SK-N-MC (cell line): ENCODE measurements at places on chromosomes 1 and 21.

GRCh38 chr1:201766131-201766866 lies 62.7 kb upstream of the IPO9 start:
- DNase-seq, result no peak

GRCh38 chr1:152968248-152968647 lies 2.2 kb upstream of the SPRR4 start:
- no peak for DNase-seq

DNA sequence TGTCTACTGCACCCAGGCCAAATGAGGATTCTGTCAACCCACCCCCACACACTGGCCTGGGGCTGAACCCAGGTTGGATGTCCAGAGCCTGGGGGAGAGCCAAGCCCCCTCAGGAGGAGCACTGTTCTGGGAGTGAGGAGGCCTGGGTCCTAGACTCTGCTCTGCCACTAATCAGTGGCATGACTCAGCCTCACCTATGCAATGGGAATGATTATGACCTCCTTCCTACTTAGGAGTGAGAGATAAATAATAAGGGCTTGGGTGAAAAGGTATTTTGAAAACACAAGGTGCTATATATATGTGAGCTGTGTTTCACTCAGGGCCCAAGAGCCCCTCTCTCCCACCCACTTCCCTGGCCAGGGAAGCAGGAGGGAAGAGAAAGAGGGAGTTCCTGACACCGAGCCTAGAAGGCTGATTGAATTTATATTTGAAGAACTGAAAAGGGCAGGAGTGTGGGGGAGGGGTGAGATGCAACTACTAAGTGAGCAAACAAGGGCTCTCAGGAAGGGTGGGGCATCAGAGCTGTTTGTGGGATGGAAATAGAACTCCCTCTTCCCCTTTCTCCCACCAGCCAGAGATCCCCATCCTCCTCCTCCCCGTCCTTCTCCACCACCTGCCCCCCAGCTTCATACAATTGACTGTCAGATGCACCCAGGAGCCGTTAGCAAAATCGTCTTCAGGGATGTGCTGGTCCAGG lies 8.2 kb downstream of the IGSF9 start:
- DNase-seq, result no peak

DNA sequence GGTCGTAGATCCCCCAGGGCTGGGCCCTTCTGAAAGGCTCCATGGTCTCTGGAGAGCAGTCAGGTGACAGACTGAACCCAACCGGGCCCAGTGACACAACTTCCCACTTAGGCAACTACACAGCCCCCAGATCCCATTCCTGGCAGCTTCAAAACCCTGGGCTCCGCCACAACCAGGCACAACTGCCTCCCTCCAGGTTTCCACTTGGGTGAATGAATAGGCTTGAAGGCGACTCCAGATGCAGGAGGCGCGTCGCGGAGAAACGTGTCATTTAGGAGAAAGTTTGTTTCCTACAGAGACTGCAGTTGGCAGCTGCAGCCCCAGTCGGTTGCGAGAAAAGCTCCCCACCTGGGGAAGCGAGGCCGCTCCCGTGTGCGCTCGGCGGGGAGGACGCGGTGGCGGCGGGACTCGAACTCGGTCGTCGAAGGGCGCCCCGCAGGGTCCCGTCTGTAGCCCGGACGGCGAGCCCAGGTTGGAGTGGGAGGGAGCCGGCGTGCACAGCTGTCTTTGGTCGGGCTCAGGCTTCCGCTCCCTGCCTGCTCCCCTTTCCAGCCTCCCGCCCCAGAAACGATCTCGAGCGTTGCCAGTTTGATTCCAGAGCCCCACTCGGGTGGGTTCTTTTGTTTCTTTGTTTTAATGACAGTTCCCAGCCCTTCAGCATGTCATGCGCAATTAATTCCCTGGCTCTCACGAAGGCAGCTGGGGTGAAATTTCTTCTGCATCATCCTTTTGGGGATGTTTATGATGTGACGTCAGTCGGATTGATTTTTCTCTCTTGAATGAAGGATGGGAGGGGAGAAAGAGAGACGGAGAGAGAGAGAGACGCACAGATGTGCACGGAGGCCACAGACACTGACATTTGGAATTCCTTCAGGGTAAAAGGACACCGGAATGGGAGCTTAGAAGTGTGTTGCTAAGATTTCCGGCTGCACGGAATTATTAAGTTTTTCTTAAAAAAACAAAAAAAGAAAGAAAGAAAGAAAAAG lies 862 bp upstream of the SGIP1 start:
- DNase-seq, result no peak

- DNase-seq, result no peak
Measured at GRCh38 chr1:18635891-18636595, 5.4 kb downstream of the PAX7 start.

DNA sequence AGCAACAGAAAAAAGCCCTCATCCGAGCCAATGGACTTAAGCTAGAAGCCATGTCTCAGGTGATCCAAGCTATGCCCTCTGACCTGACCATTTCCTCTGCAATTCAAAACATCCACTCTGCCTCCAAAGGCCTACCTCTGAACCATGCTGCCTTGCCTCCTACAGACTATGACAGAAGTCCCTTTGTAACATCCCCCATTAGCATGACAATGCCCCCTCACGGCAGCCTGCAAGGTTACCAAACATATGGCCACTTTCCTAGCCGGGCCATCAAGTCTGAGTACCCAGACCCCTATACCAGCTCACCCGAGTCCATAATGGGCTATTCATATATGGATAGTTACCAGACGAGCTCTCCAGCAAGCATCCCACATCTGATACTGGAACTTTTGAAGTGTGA lies 20.7 kb downstream of the NR5A2 start:
- DNase-seq, result no peak

DNA sequence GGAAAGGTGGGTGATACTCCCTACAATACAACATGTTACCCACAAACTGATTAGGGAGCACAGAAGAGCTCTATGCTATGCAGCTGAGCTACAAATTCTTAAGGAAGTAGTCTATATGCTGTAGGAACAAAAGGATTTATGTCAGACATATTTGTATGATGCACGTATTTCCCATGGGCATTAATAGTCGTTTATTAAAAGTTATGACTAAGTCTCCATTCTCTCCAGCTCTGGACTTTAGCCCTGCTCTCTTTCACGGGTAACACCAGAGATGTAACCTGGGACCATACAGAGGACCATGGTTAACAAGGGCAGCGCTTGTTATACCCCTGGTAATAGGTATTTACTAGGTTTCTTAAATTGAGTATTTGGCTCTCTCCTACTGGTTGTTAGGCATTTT lies 168.2 kb upstream of the C1orf105 start:
- no peak for DNase-seq

GRCh38 chr1:201466492-201466891 lies 2.5 kb downstream of the PHLDA3 start:
- DNase-seq, result no peak

DNA sequence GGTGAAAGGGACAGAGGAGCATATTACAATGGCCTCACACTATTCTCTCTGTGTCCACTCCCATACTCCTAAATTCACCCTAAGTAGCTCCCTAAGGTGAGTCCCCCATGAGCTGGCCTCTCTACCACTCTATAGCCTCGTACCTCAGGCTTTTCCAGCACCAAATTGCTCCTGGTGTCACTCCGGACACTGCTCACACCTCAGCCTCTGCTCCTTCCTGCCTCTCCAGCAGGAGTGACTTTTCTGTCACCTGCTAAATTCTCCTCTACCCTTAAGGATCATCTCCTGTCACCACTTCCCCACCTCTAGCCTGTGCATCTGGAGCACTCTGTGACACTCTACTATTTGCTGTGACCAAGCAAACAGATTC lies 65.8 kb upstream of the CAMK1G start:
- DNase-seq, result no peak

DNA sequence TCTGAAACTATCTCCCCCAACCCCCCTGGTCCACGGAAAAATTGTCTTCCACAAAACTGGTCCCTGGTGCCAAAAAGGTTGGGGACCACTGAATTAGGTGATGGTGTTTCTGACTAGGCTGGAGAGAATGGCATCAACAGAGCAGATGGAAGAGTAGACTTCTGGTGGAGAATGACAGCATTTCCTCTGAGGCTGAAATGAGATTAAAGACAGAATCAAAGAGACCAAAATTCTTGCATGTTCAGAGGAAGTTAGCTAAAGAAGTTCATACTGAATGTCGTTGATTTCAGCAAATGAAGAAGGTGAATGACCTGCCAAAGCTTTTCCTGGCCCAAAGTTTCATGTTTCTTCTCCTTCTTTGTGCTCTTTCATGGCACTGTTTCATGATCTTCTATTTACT lies 188.2 kb upstream of the RUNX1 start:
- no peak for DNase-seq

DNA sequence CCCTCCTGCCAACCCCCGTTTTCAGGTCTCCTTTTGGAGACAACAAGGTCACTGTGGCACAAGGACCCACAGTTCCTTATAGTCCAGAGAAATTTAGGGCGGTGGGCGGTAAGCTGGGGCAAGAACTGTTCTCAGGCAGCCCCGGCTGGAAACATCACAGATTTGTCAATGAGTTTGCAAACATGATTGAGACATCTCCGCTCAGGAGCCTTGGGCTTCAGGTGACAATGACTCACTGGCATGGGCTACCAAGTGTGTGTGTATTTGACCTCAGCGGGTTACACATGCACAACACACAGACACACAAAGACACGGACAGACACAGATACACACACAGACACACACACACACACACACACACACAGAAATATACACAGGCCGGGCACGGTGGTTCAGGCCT lies 58.2 kb upstream of the ABCG1 start:
- DNase-seq, result no peak

DNA sequence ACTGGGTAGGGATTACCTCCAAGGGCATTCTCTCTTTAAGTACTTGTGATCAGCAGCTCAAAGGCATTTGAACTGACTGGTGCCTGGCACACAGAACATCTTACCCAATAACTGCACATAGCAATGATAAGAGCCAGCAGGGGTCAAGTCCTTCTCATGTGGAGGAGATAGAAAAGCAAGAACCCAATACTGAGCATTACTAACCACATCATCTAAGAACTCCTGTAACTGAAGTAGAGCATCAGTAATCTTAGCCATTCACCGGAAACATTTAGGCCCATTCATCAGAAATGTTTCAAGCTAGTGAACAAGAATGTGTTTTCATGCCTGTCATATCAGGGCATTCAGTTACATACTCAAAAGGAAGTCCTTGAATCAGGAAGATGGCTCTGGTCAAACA lies 33.6 kb upstream of the THEM4 start:
- no peak for DNase-seq

- no peak for DNase-seq
Measured at GRCh38 chr1:229617351-229618100, 8.4 kb downstream of the TAF5L start.

GRCh38 chr1:56550138-56550858 lies 29.1 kb downstream of the PLPP3 start:
- no peak for DNase-seq

- no peak for DNase-seq
Measured at GRCh38 chr1:166090244-166090643, 76.6 kb downstream of the FAM78B start.

- DNase-seq, result no peak
Measured at GRCh38 chr1:43598622-43599021, 51.3 kb upstream of the KDM4A start.

GRCh38 chr1:243413431-243414151 lies 157.8 kb downstream of the SDCCAG8 start:
- DNase-seq, result no peak
